ENCODE measurements at places on chromosomes 5 and 9. TPM values are rescaled to one million over a fixed set of nuclear protein-coding genes. Genes with fewer than 3 reads are reported as not detected.

Gene IL33
- total RNA-seq: not detected

Gene SLC36A3
- not detected for total RNA-seq

Gene MYMK
- not detected for total RNA-seq

DNA sequence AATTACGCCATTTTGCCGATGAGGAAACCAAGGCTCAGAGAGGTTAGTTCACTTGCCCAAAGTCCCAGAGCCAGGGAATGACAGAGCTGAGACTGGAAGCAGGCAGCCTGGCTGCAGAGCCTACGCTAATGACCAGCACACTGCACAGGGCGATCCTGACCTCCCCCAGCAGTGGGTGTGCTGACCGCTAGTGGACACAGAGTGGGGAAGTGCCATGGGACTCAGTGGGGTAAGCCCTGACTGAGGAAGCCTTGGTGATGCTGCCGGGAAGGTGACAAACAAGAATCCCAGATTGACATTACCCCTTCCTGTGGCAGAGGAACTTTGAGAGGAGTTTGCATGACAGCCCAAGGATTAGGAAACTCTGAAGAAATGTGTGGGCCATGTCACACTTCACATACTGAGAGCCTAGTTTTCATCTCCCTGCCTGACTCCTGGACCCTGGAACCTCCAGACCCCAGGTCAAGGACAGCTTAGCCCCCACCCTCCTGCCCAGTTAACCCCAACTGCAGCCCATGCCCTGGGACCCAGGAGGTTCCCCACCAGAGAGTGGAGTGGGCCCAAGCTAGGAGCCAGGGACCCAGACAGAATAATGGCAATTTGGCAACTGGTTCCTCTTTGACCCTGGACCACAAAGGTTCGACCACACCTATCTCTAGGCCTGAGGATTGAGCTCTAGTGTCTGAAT, 19.7 kb upstream of the CSF1R start:
- no peaks in the 10 kb centered on the region for H3K27me3 ChIP-seq
- no peaks in the 10 kb centered on the region for H3K4me1 ChIP-seq
- no peak overlapping the region for H3K27ac ChIP-seq
- H3K36me3 ChIP-seq: no peaks in the 10 kb centered on the region
- no peak for DNase-seq

DNA sequence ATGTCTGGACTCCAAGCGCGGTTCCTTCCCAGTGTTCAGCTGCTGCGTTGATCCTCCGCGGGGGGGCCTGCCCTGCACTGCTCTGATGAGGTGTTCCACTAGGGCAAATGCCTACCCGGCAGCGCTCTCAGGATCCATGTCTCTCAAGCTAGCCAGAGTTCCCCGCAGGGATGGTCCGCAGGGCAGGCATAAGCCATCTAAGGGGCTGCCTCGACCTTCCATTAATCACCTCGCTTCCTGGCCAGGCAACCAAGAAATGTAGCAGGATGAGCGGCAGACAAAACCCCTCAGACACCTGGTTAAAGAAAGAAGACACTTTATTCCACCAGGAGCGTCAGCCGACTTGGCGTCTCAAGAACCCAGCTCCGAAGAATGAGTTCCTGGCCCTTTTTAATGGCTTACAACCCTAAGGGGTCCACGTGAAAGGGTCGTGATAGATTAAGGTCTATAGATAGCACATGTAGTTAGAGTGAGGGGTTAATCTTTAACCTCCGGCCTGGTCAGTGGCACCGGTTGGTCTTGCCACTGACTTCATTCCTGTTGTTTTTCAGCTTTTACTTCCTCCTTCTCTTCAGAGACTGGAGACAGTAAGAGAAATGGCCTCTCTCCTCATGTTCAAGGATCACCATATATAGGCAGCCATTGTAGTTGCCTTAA, 47.2 kb upstream of the COX7C start:
- H3K4me3 ChIP-seq: no peak overlapping the region
- no peaks in the 10 kb centered on the region for H3K4me1 ChIP-seq
- DNase-seq: no peak

Measured in activated CD4-positive, alpha-beta T cell treated with anti-CD3 and anti-CD28 coated beads for 36 hours (primary cell).